ENCODE measurements at places on chromosomes 16 and 17.
A peak's percentile ranks its signal among the peaks of the same experiment; 100 is the strongest.

DNA sequence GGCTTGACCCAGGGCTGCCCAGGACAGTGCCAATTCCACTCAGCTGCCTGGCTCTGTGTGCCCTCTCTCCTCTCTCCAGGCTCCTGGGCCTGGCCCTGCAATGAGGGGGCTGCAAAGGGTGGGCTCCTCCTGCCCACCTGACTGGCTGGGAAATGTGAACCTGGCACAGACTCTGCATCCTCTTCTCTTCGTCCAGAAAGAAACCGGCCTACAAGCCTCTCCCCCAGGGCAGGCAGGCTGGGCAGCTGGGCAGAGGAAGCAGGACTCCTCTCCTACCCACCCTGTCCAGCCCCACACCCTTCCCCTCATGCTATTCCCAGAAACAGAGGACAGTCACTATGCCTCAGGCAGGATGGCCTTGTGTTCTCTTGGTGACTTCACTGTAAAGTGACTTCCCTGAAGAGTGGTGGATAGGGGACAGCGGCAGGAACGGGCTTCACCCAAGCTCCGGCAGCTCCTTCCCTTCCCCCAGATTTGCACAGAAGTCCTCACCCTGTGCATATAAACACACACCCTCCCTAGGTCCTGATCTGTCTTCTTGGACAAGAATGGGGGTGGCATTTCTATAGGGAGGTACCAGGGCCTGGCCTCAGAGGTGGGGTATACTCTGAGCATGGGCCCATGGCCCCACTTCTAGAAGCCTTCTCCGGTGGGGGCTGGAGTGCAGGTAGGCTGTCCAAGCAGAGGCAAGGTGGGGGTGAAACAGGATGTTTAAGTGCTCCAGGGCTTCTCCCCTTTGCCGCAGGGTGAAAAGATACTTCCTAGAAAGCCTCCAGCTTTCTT, 4.9 kb upstream of the STAT5A start:
- DNase-seq: no peak

DNA sequence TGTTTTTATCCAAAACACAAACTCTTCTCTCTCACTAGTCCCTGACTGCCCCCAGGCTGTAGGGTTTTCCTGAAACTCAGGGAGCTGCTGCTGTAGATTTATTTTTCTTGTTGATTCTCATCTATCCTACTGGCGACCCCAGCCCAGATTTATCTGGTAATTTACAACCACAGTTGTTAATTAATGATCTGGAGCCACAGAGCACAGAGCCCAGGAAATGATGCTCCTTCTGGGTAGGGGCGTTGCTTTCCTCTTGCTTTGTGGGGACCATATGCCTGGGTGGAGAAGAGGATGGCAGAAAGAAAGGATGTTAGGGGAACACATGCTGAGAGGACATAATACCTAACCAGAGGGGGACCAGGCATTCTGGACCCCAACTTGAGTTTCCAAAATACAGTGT, 7.4 kb upstream of the ETV4 start:
- DNase-seq: no peak

DNA sequence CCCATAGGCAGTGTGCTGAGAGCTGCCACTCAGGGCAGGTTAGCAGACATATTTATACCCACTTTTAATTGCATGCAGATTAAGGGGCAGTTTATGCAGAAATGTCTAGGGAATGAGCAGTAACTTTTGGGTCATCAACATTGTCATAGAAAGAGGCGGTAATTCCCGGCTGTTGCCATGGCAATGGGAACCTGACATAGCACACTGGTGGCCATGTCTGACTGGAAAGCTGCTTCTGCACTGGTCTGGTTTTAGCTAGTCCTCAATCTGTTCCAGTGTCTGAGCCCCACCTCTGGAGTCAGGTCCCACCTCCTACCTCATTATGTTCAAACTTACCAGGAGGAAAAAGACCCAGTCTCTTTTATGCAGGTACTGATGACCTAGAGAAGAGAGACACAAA, 31.5 kb upstream of the TNRC6C start:
- no peak for DNase-seq

GRCh38 chr17:57694051-57694450, 51.0 kb downstream of the CCDC182 start:
- no peak for DNase-seq

DNA sequence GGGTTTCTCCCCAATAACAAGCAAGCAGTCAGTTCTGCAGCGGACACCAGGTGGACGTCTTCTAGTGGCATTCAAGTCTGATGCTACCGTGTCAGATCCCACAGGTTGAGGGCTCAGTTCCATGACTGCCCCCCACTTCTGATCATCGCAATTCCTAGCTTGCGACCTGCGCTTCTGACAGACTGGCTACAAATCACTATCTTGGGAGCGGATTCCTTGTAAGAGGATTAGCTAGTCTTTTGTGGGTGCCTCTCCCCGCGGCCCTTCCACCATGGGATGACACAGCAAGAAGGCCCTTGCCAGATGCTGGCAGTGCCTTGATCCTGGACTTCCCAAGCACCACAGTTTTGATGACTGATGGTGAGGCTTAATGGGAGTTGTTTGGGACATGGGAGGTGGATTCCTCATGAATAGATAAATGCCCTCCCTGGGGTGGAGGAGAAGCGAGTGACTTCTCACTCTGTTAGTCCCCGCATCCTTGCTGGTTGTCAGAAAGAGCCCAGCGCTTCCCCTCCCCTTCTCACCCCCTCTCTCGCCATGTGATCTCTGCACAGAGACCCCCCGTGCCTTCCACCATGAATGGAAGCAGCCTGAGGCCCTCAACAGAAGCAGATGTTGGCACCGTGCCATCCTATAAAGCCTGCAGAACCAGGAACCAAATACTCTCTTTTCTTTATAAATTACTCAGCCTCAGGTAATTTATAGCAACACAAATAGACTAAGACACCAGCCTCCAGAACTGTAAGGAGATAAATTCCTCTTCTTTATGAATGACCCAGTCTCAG, 19.1 kb downstream of the CDIP1 start:
- DNase-seq: no peak

- no peak for DNase-seq
These were observed 1.9 kb upstream of the ASIC2 start for GRCh38 chr17:33294994-33295393.

- no peak for DNase-seq
These were observed 8.2 kb downstream of the DCAF7 start for GRCh38 chr17:63558441-63558840.

- no peak for DNase-seq
These were observed 274.0 kb downstream of the SNX29 start for GRCh38 chr16:12250578-12250977.

DNA sequence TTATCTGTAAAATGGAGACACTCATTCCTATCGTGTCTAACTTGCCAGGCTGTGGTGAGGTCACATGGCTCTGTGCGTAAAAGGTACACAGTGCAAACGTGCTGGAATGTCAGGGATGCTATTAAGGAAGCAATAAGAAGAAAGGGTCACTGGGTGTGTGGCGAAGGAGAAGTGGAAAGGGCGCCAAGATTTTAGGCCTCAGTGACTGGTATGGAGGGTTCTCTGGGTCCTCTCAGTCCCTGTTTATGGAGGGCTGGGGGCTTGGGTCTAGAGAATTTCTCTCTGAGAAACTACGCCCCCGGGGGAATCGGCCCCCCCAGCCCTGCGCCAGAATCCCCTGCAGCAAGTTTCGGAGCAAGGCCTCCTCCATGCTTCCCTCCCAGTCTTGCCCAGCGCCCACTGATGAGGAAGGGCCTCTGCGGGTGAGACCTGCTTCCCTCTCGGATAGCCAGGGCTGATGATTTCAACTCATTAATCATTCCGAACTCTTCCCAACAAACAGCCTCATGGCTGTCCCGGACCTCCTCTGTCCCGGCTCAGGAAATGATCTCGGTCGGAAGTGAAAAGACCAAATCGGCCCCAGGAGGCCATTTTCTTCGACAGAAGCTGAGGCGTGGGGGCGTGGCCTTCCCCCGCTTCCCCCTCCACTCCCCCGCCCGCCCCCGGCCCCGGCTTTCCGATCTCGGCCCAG, 1.2 kb upstream of the HEXIM1 start:
- DNase-seq: no peak

DNA sequence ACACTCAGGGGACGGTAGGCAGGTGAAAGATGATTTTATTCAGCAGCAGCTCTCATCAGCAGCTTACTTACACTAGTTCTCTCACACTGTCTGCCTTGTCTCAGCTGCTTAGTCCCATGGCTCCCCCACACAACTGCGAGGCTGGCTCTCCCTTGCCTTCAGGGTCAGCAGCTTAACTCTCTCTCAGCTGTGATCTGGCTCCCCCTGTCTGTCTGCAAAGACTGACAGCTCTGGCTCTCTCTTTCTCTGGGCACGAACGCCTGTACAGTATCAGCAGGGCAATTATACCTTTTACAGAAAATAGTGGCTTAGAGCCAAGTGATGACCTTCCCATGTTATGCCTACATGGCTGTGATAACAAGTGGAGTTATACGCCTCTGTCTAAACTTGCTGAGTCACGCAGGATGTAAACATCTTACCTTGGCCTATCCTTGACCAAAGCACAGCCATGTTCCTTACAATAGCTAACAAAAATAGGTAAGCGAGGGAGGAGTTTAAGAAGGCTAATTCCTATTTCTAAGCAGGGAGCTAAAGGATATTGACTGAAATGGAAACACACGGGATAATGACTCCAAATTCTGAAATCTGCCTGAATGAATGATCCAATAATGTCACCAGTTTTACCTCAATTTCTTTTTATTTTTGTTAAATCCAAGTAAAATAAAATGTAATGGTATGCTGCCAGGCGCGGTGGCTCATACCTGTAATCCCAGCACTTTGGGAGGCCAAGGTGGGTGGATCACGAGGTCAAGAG, 1.1 kb upstream of the NDUFAB1 start:
- peak; percentile 14 for DNase-seq

GRCh38 chr17:76517638-76518038, 16.4 kb upstream of the RHBDF2 start:
- no peak for DNase-seq

GRCh38 chr17:66483906-66484305, 181.5 kb downstream of the PRKCA start:
- DNase-seq: no peak

DNA sequence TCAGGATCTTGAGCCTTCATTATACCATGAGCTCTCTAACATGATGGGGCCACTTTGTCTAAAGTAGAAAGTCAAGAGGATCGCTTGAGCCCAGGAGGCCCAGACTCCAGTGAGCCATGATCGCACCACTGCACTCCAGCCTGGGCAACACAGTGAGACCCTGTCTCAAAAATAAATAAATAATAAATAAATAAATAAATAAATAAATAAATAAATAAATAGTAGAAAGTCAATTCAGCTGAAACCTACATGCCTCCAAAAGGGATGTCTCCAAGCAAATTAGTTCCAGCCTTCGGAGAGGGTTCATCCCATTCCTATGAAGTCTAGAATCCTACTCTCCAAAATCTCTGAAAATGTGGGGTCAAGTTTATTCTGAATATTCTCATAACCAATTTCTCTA, 26.0 kb downstream of the C17orf67 start:
- no peak for DNase-seq

DNA sequence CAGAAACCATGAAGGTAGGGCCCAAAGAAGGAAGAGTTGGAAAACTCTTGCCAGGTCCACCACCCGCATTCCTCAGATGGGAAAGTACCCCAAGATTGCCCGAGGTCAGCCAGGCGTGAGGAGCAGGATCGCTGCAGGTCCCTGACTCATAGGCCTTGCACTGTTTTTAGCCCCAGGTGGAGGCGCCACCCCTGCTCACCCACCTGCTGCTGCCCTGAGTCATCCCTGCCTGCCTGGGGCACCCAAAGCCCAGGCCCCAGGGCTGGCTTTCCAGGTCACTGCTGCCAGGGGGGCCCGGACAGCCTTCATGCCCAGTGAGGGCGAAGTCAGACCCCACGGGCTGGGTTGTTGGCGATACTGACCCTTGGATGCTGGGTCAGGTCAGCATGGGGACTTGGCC, 100.9 kb downstream of the AMFR start:
- DNase-seq: no peak

GRCh38 chr17:76784926-76785325, 47.0 kb downstream of the MFSD11 start:
- DNase-seq: no peak
